Activated CD4-positive, alpha-beta memory T cell treated with anti-CD3 and anti-CD28 coated beads, Interleukin-2, amount 10 ng/mL, durations not matched to agents 7 days and 5 days (primary cell): ENCODE measurements at places on chromosomes 2 and 18. TPM values are rescaled to one million over a fixed set of nuclear protein-coding genes. Genes with fewer than 3 reads are reported as not detected.

Gene GAREM2
- 1.6 TPM for total RNA-seq

Gene ACTG2
- total RNA-seq: not detected

Gene RPRM
- total RNA-seq: not detected

- no peak for DNase-seq
Observed at GRCh38 chr18:55079067-55079466, 119.8 kb upstream of the CCDC68 start.

DNA sequence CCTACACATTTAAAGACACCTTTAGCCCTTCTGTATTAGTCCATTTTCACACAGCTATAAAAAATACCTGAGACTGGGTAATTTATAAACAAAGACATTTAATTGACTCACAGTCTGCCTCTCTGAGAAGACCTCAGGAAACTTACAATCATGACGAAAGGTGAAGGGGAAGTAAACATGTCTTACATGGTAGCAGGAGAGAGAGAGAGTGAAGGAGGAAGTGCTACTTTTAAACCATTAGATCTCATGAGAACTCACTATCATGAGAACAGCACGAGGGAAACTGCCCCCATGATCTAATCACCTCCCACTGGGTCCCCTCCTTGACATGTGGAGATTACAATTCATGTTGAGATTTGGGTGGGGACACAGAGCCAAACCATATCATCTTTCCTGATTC, 946.6 kb downstream of the SLC4A3 start:
- no peak for DNase-seq

DNA sequence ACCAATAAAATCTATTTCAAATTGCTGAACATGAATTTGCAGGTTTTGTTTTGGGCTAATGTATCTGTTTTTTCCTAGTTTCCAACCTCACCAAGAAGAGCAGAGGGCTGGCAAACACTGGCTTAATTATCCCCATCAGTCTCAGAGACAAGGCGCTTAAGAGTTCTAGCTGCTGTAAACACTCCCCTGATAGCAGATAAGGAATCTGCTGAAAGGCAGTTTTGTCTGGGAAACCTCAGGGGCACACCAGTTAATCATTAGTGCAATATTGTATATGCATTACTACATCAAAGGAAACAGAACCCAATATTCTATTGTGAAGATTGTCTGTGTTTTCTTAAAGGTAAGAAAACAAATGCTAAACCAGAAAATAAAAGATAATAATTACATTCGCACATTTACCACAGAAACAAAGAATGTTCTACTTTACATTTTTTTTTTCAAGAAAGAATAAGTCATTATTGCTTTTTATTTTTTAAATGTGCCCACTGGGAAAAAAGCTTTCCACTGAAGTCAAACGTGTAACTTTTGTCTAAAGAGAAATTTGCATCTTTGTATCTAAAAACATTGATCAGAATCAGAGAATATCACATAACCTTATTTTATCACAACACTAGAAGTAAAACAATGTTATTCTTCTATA, 179.1 kb downstream of the ERBB4 start:
- no peak for DNase-seq

DNA sequence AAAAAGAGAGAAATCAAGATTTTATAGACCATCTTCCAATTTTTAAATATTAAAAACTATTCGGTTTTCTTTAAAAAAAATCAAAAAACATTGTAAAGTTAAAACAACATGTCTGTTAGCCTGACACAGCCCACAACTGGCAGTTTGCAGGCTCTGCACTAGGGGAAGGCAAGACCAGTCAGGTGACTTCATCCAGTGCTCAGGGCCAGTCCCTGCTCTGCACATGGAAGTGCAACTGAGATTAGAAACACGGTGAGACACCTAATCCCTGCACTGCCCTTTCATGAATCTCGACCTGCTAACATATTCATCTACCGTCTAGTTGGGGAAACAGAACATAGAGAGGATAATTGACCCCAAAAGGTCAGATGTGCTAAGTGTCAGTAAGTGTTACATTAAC, 135.2 kb downstream of the BARD1 start:
- DNase-seq: no peak

DNA sequence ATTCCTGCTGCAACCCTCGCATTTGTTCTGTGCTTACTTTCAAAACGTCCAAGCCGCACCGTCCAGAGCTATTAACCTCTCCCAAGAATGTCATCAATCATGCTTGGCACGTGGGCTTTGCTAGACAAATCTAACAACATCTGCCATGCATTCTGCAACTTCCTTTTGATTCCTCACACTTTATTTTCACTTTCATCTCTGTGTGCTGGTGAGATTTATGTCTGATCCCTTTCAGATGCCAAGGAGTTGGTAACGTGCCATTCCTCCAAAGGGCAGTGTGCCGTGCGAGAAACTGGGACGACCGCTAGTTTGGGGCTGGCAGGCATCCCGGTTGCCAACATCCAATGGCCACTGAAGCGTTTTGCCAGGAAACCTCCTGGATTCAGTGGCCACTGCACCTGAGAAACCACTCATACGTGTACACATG, 230.0 kb upstream of the PARD3B start:
- no peak for DNase-seq
